B cell (primary cell): ENCODE measurements at places on chromosomes 13 and 19. TPM values are rescaled to one million over a fixed set of nuclear protein-coding genes. Genes with fewer than 3 reads are reported as not detected.

Gene SPRY2
- 0.44 and 0.96 TPM in 2 replicates for total RNA-seq

Gene ZFP82
- total RNA-seq: 14.4 and 14.6 TPM in 2 replicates

GRCh38 chr13:52797176-52797575, 51.3 kb downstream of the PCDH8 start:
- no peak for DNase-seq

DNA sequence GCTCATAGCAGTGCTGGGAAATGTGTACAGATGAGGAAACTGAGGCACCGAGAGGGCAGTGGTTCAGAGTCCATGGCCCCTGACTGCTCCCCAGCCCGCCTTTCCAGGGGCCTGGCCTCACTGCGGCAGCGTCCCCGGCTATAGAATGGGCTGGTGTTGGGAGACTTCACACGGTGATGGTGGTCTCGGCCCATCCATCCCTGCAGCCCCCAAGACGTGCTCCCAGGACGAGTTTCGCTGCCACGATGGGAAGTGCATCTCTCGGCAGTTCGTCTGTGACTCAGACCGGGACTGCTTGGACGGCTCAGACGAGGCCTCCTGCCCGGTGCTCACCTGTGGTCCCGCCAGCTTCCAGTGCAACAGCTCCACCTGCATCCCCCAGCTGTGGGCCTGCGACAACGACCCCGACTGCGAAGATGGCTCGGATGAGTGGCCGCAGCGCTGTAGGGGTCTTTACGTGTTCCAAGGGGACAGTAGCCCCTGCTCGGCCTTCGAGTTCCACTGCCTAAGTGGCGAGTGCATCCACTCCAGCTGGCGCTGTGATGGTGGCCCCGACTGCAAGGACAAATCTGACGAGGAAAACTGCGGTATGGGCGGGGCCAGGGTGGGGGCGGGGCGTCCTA, 15.9 kb downstream of the LDLR start:
- no peak for DNase-seq

Gene FXYD7
- 27.4 and 32.1 TPM in 2 replicates for total RNA-seq

Gene KIR3DL2
- 0.17 TPM in 1 of 2 replicates, not detected in the other for total RNA-seq

DNA sequence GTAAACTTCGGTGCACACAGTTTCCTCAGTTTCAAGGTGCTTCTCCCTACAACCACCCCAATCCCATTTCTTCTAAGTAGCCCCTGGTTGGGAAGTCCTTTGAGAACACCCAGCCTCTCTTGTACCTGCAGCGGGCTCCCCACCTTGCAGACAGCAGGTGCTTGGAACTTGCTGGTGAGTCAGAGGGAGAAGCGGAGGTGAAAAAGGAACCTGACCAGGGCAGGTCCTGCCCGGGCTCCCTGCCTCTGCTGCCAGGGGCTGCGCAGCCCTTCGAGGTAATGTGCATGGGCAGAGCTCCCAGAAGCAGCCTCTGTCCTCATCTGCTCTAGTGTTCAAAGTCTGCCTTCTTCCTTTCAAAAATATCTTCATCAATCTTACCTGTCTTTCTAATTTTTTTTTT, 274.0 kb upstream of the SOX1 start:
- DNase-seq: no peak

- DNase-seq: no peak
Observed at GRCh38 chr13:39047560-39047959, 9.3 kb downstream of the NHLRC3 start.

GRCh38 chr13:112653071-112653470, 36.8 kb upstream of the ATP11A start:
- DNase-seq: no peak

Gene COX6B2
- total RNA-seq: not detected in 2 replicates

- DNase-seq: peak; percentile 31
Observed at GRCh38 chr19:45632468-45633196, 6.6 kb downstream of the EML2 start.

Gene ZNF284
- 3.3 and 4.9 TPM in 2 replicates for total RNA-seq

DNA sequence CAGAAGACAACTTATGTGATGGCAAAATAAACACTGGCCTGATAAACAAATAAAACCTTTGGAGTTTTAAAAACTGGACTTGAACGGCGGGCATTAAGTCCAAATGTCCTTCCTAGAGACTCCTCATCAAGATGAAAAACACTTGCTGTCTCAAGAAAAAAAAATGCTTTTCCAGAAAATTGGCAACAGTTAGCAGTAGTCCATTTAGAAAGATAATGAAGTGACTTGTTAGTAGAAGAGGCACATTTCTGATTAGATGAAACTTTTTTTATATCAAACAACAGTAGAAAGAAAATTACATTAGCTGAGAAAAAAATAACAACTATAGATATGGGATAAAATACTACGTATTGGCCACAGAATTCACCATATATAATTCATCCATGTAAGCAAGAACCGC, 1750.7 kb upstream of the PCDH20 start:
- no peak for DNase-seq

GRCh38 chr13:72726726-72727416, 558 bp downstream of the MZT1 start:
- no peak for DNase-seq

- DNase-seq: no peak
Observed at GRCh38 chr13:76965759-76966421, 17.6 kb downstream of the ACOD1 start.

GRCh38 chr13:87274209-87274819, 396.9 kb upstream of the SLITRK5 start:
- DNase-seq: no peak

Gene MYADM
- 18.5 and 18.9 TPM in 2 replicates for total RNA-seq

DNA sequence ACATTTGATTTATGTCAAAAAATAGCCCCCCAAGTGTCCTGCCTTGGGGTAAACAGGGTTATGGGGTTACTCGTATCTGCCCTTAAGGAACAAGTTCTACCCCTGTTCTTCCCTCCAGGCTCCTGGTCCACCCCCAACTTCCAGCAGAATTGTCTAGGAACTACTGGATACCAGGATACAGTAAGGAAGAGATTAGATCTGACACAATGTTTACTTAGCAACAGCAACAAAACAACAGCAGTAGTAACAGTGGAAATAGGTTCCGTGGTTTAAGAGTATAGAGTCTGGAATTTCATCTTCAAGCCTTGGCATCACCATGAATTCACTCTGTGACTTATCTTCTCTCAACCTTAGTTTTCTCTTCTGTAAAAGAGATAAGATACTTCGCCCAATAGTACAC, 1.7 kb upstream of the FAM98C start:
- DNase-seq: no peak

GRCh38 chr13:84479656-84480055, 597.4 kb upstream of the SLITRK1 start:
- DNase-seq: no peak

Gene C13orf42
- not detected in 2 replicates for total RNA-seq

- peak; percentile 99 for DNase-seq
Observed at GRCh38 chr19:16324384-16325160, at the start of gene KLF2. KLF2 (plus strand) TSS chr19:16324826; CDS start chr19:16324924, 98 bp downstream.

DNA sequence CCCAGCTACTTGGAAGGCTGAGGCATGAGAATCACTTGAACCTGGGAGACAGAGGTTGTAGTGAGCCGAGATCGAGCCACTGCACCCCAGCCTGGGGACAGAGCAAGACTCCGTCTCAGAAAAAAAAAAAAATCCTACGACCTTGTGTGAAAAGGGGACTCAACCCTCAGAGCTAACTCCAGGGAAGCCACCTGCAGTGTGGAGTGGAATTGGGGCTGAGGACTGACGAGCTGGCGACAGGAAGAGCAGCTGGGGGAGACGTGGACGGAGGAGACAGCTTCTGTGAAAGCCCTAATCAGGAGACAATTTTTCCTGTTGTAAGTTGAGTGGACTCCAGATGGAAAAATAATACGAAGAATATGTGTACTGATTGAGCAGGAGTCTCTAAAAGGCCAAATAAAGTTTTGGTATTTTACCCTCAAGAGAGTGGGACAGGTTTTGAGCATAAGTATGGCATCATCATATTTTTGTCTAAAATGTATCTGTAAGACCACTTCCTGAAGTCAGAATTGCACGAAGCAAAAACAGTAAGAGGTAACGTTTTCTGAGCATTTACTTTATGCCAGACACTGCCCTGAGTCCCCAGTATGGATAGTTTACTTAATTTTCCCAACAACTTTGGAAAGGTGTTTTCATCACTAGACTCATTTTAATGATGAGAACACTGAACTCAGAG, 12.0 kb upstream of the LAIR1 start:
- DNase-seq: no peak

Gene MCEMP1
- not detected in 2 replicates for total RNA-seq

Gene KPNA3
- 19.0 and 19.7 TPM in 2 replicates for total RNA-seq

Gene URAD
- not detected in 2 replicates for total RNA-seq
